ENCODE measurements at places on chromosomes 5 and 9. TPM values are rescaled to one million over a fixed set of nuclear protein-coding genes. Genes with fewer than 3 reads are reported as not detected.

SLC6A18 gene
- not detected for total RNA-seq

OR1J2 gene
- total RNA-seq, result not detected

CDH10 gene
- total RNA-seq, result 0.63 TPM

PCDHA1 gene
- total RNA-seq, result not detected

ENHO gene
- total RNA-seq, result not detected

IFNK gene
- total RNA-seq, result not detected

IRX2 gene
- not detected for total RNA-seq

LSM11 gene
- 1.9 TPM for total RNA-seq

SPINK7 gene
- total RNA-seq, result not detected

ST8SIA4 gene
- 2.4 TPM for total RNA-seq

IFNA2 gene
- total RNA-seq, result not detected

KIF20A gene
- 63.6 TPM for total RNA-seq
